ENCODE measurements at places on chromosomes 16 and 17.

DNA sequence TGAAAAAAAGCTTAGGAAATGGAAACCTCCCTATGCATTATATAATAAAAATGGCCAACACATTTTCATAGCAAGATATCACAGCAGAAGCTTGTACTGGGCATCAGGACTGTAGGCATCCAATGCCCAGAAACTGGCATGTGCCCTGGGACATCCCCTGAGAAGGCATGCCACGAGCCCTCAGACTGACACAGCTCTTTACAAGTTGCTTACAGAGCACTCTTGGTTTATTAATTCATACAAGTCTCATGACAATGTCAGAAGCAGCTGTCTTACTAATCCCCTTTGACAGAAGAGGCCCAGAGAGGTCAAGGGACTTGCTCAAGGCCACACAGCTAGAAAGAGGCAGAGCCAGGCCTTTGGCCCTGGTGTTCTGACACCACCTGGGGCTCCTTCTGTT lies 5.6 kb upstream of the CCL2 start:
- DNase-seq: no peak

GRCh38 chr17:56499799-56500388 lies 93.6 kb upstream of the NOG start:
- no peak for DNase-seq

GRCh38 chr17:10144982-10145381 lies 53.4 kb downstream of the GAS7 start:
- peak; percentile 24 for DNase-seq

- peak; percentile 94 for DNase-seq
Observed at GRCh38 chr16:8621572-8622314, at the start of gene METTL22. Gene METTL22 (plus strand): TSS chr16:8621698. CDS start chr16:8625666, 3,968 bp downstream.

DNA sequence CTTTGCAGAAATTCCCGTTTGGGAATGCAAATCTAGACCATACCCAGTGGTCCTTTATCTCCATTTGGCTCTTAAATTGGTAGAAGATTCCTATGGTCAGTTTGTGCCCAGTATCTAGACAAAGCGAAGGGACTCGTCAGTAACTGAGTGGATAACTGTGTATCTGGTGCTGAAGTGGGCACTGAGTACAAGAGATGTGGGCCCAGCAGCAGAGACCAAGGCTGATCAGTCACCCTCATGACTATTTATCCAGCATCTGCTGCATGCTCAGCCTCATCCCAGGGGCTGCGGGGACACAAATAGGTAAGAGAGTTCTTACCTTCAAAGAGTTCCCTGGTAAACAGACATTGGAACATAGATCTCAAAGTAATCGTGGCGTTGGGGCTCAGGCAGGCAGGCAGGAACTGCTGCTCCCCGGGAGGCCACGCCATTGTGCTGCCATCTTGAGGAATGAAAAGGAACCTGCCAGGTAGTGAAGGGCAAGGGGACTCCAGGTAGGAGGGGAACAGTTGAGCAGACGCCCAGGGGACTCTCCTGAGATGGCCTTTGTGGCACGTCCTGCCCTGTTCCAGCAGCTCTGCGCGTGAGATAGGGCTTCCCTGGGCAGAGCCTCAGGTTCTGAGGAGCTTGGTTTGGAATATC lies 10.3 kb downstream of the NT5M start:
- DNase-seq: peak; percentile 75

Measured in activated gamma-delta T cell treated with Interleukin-2 at 50 U/mL for 16 hours (primary cell).